ENCODE measurements at places on chromosomes 12 and 14.

DNA sequence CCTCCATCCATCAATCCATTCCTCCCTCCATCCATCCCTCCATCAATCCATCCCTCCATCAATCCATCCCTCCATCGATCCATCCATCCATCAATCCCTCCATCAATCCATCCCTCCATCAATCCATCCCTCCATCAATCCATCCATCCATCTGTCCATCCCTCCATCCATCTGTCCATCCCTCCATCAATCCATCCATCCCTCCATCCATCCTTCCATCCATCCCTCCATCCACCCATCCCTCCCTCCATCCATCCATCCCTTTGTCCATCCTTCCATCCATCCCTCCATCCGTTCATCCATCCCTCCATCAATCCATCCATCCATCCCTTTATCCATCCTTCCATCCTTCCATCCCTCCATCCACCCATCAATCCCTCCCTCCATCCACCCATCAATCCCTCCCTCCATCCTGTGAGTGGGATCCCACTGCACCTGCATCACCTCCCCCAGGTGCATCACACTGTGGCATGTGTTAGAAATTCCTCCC is 338.1 kb upstream of the SFSWAP start:
- no peak for DNase-seq

- no peak for DNase-seq
These were observed 547 bp downstream of the ZNF140 start for GRCh38 chr12:133081159-133081780.

GRCh38 chr14:20627346-20628027 is 14.0 kb downstream of the OR6S1 start:
- no peak for DNase-seq

- DNase-seq = no peak
These were observed 28.3 kb upstream of the STRAP start for GRCh38 chr12:15853877-15854276.

GRCh38 chr12:29616664-29617406 is 119.3 kb upstream of the OVCH1 start:
- no peak for DNase-seq

DNA sequence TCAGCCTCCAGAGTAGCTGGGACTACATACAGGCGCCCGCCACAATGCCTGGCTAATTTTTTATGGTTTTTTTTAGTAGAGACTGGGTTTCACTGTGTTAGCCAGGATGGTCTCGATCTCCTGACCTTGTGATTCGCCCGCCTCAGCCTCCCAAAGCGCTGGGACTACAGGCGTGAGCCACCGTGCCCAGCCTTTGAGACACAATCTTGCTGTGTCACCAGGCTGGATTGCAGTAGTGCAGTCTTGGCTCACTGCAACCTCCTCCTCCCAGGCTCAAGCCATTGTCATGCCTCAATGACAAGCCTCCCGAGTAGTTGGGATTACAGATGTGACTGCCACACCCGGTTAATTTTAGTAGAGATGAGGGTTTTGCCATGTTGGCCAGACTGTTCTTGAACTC is 21.3 kb upstream of the STRN3 start:
- no peak for DNase-seq

DNA sequence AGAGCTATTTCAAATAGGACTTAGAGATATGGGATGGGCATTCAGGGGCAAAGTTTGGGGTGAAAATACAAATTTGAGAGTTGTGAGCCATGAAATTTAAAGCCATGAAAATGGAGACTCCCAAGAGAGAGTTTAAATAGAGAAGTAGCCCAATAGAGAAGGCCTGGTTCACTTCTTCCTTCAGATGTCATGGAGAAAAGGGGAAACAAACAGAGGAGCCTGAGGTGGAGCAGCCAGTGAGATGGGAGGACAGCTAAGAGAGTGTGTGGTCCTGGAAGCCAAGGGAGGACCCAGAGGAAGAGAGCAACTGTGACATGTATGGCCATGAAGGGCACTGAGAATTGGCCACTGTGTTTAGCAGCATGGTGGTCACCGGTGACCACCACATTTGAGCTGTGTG is 12.3 kb upstream of the DYNLL1 start:
- DNase-seq = no peak

- DNase-seq = no peak
These were observed 5.9 kb upstream of the ANAPC5 start for GRCh38 chr12:121358073-121358472.

GRCh38 chr12:131001493-131001892 is 47.8 kb downstream of the ADGRD1 start:
- no peak for DNase-seq

GRCh38 chr14:94638961-94639817 is 27.0 kb downstream of the SERPINA3 start:
- DNase-seq = no peak

Measured in HTR-8/SVneo (cell line).